ENCODE measurements at places on chromosomes 1 and 21. TPM values are rescaled to one million over a fixed set of nuclear protein-coding genes. Genes with fewer than 3 reads are reported as not detected.

The UBE2U gene
- not detected for total RNA-seq

The TMPRSS3 gene
- 0.82 TPM for total RNA-seq

The CFHR3 gene
- total RNA-seq: 0.15 TPM

The PROK1 gene
- not detected for total RNA-seq

The SDC3 gene
- total RNA-seq: 24.2 TPM

The PGBD5 gene
- total RNA-seq: 14.8 TPM

The NBPF26 gene
- total RNA-seq: 16.7 TPM

The USP21 gene
- total RNA-seq: 29.0 TPM

The SARS1 gene
- total RNA-seq: 139 TPM

The C4BPA gene
- total RNA-seq: 2.3 TPM

The FMO1 gene
- total RNA-seq: not detected

The VWA5B1 gene
- total RNA-seq: 0.30 TPM

The NUDT4B gene
- total RNA-seq: not detected

The CRB1 gene
- total RNA-seq: not detected

The OPRD1 gene
- total RNA-seq: 0.12 TPM

The HNRNPCL4 gene
- not detected for total RNA-seq

The FAM163A gene
- 0.56 TPM for total RNA-seq

The FCRL3 gene
- 0.16 TPM for total RNA-seq

The NHLH1 gene
- 0.12 TPM for total RNA-seq

The CDC42BPA gene
- total RNA-seq: 26.4 TPM

The COL24A1 gene
- 0.40 TPM for total RNA-seq

The IRF6 gene
- 133 TPM for total RNA-seq

The C1orf210 gene
- 94.3 TPM for total RNA-seq

Data from colonic mucosa (tissue), 4 donors.